ENCODE measurements at places on chromosomes 11 and 22.

- peak; percentile 75 for DNase-seq
Measured at GRCh38 chr11:63768237-63769041, at the start of gene ZFTA. Gene ZFTA (minus strand): TSS chr11:63768775. CDS start chr11:63768622, 153 bp downstream.

GRCh38 chr11:119284344-119285157, 32.4 kb downstream of the MCAM start:
- no peak for DNase-seq

DNA sequence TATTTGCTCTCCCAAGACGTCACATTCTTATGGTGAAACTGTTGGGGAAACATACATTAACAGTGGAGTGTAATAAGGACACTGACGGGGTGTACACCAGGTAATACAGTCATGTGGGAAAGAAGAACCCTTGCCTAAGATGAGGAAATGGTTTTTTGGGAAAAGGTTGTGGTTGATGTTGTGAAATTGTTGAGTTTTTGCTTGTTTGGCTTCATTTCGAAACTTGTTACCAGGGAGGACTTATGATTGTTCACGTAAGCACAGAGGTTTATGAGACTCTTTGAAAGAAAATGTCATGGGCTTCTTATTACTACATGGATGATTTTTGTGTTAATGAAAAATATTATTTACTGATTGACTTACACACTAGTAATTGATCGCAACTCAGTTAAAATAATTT, 16.8 kb downstream of the ANO3 start:
- DNase-seq = no peak

- DNase-seq = no peak
Measured at GRCh38 chr11:117421041-117421440, 93.4 kb downstream of the CEP164 start.

GRCh38 chr11:93329936-93330445, 551 bp upstream of the DEUP1 start:
- DNase-seq = no peak

GRCh38 chr11:34860034-34860433, 56.1 kb downstream of the APIP start:
- no peak for DNase-seq

DNA sequence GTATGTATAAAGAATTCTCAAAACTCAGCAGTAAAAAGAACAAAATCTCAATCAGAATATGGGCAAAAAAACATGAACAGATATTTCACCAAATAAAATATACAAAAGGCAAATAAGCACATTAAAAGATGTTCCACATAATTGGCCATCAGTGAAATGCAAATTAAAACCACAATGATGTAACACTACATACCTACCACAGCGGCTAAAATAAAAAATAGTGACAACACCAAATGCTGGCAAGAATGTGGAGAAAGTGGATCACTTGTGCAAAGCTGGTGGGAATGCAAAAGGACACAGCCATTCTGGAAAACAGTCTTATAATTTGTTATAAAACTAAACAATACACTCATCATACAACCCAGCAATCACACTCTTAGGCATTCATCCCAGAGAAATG, 38.3 kb upstream of the ACER3 start:
- no peak for DNase-seq

- DNase-seq = peak; percentile 94
Measured at GRCh38 chr11:17405232-17406005, 17.0 kb upstream of the KCNJ11 start.

GRCh38 chr11:10622957-10623791, 54.7 kb upstream of the LYVE1 start:
- peak; percentile 30 for DNase-seq

GRCh38 chr11:95444309-95445241, 213.6 kb upstream of the SESN3 start:
- DNase-seq = no peak

GRCh38 chr11:64251016-64251752, at the start of gene PLCB3:
Gene PLCB3 (plus strand): TSS chr11:64251530. CDS start chr11:64251650, 120 bp downstream.
- peak; percentile 74 for DNase-seq

- DNase-seq = no peak
Measured at GRCh38 chr22:42188808-42189447, 58.3 kb upstream of the CYP2D6 start.

DNA sequence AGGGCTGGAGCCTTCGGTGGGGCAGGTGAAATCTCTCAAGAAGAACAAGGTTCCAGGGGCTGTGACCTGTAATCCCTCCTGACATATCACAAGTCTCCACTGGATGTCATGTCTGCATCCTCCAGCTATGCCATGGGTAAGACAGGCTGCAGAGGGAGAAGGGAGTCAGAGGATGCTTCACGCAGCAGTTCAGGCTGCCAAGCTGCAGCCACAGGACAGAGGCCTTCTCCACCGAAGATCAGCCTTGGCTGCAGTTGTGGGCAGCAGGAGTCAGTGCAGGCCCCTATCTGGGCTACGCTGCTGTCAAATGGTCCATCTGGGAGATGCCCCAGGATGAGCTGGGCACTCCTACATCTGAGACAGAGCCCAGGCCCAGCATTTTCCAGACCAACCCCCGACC, 25.0 kb downstream of the DKK3 start:
- no peak for DNase-seq

DNA sequence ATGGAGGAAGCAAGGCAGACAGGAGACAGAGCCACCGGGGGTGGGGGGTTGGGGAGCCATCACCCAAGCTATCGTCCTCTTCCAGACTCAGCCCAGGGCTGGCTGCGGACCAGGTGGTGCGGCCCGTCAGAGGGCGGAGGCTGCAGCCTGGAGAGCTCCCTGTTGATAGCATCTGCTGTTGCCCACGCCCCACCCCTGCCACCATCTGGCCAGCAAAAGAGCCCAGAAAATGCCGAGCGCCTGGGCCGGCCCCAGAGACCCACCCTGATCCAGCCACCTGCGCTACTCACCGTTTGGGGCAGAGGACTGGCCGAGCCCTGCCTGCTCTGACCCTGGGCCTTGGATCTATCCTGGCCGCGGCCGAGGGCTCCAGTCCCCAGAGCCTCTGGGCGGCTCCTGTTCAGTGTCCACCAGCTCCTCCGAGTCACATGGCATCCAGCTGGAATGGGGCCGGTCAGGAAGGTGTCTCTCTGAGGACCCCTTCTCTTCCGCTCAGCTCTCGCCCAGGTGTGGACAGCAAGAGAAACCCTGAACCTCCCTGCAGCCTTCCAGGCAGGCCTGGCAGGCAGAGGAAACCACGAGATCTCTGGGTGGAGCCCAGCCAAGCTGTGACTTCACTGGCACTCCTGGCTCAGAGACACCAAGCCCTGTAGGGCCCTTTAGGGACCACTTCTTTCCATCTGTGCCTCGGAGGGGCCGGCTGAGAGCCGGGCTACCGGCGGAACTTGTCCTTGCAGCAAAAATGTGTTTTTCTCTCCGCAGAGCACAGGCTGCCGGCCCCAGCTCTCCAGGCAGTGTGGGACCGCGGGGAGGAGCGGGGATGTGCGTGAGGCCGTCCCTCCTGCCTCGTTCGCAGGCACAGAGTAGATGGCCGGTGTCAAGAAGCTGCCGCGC, at the start of gene MRGPRE:
Gene MRGPRE, minus strand, starts transcription at position 567 of the 894 bp plus-strand sequence. CDS start 3,618 bp downstream, outside the sequence.
- peak; percentile 48 for DNase-seq

- no peak for DNase-seq
Measured at GRCh38 chr11:109749476-109749875, 327.5 kb downstream of the C11orf87 start.

DNA sequence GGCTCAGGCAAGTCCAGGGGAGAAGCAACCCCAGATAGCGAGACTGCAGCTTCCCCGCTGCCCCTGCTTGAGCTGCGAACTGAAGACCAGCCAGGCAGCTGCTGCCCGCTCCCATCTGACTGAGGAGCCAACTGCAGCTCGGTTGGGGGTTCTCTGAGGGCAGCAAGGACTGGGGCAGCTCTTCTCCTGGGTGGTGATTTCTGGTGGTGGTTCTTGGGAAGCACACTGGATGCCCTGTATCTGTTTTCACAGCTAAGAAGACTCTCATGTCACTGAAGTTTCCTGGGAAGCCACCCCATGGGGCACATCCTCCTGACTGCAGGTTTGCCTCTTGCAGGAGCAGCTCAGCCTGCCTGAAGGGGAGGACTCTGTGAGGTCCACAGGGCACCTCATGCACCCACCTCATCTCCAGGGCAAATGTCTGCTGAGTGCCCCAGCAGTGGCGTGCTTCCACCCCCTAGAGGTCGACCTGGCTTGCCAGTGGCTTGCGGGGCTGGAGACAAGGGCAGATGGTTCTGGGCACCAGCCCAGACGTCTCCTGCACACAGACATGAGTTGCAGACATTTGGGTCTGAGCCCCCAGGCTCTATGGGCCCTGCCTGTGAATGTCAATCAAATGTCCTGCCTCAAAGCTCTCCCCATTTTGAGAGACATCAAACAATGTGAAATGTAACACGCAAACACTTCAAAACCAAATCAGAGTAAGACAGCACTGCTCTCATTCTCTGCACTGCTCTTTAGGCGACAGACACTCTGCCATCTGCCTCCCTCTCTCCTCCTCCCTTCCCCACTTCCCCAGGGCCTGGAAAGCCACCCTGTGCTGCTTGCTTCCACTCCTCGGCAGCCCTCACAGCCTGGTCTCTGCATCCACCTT, 800.9 kb downstream of the BRD1 start:
- DNase-seq = no peak

GRCh38 chr11:60982184-60982583, 10.7 kb downstream of the CD6 start:
- no peak for DNase-seq

- DNase-seq = no peak
Measured at GRCh38 chr11:111124724-111125123, 120.8 kb upstream of the POU2AF2 start.

DNA sequence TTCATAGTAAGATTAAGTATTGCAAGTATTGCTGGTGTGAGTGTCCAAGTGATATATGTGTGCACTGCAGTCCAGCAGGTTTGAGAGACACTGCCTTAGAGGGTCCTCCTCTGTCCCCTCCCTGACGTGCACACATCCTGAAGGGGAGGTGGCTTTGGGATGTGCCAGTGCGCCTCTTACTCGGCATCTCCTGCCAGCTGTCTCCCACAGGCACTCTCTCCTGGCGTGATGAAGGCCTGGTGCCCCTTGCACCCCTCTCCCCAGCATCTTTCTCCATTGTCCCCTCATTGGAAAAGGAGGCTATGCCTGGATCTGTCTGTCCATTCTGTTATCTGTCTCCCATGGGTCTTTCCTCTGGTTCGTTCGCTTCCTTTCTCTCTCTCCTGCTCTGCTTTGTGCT, 24.2 kb downstream of the GTPBP1 start:
- DNase-seq = no peak

DNA sequence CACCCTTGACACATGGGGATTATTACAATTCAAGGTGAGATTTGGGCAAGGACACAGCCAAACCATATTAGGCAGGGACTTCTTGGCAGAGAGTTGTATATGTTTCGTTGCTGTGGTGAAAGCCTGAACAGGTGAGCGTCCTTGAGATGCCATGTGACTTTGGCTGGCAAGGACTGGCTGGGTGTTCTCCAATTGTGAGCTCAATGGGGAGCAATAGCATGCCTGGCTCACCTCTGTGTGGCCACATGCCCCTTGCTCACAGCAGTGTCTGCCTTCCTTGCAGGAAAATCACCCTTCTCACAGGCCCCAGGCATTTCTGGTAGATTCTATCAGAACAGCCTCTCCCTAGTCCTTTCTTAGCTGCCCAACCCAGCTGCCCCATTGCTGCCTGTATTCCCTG, 105.5 kb downstream of the PARVA start:
- peak; percentile 67 for DNase-seq

DNA sequence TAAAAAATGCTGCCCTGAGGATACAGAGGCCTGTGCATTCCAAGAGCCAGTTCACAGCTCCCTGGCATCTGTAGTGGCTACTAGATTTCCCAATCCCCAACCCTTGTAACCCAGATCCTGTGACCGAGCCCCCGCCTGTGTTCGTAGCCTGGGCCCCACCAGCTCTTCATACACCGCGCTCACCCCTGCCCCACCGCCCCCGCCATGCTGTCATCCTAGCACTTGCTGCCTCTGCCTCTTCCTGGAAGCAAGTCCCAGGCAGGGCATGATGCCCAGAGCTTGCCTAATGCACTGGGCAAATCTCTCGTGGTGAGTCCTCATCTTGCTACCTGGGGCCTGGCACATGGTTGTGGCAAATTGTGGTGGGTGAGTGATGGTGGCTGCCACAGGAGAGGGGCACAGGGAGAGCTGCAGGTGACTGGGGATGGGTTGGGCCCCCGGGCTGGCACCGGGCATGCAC, 7.1 kb downstream of the MGAT3 start:
- peak; percentile 89 for DNase-seq

DNA sequence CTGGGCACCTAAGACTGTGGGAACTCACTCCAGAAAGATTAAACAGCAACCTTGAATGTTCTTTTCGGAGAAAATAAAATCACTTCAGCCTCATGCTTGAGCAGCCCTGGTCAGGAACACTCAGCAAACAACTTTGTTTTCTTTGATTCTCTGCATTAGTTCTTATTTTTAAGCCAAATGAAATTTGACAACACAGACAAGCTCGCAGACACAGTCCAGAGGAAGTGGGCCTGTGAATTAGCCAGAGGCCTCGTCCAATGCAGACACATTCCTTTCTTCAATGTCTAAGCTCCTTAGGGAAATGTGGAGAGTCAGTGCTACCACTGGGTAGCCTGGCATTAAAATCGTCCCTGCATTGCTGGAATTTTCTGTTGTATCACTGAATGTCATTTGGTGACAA, 62.9 kb upstream of the CSNK2A3 start:
- no peak for DNase-seq

GRCh38 chr11:33089776-33090175, 50.4 kb downstream of the TCP11L1 start:
- DNase-seq = no peak

DNA sequence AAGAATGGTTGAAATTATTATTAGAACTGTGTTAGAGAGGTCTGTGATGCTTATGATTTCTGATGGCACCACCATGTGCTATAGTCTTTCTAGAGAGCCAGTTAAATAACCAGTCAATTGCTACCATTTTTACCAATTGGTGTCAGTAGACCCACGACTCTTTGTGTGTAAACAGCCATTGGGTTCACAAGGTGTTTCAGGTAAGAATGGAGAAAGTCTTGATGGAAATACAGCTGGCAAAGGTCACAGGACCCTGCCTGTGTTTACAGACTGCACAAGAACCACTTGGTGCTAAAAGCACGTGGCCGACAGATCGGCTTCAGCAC, 30.5 kb upstream of the OR10G7 start:
- no peak for DNase-seq

All from right lobe of liver (tissue), 6 donors.